Islet precursor cell (in vitro differentiated cells): ENCODE measurements at places on chromosomes 7 and 10.

- no peak for DNase-seq
These were observed 18.5 kb upstream of the SEMA3C start for GRCh38 chr7:80937336-80937735.

GRCh38 chr7:104814126-104814525 lies 199.9 kb upstream of the KMT2E start:
- no peak for DNase-seq

DNA sequence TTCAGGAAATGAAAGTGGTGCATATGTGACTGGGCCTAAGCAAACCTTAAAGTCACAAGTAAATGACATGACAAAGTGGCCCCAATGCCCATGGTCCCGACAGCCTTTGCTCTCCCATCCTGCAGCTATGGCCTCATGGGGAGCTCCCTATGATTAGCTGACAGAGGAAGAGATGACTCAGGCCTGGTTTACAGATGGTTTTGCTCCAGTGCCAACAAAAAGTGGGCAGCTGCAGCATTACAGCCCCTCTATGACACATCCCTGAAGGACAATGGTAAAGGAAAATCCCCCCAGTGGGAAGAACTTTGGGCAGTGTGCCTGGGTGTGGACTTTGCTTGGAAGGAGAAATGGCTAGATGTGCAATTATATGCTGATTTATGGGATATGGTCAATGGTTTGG lies 105.1 kb upstream of the ADCY1 start:
- DNase-seq, result no peak

DNA sequence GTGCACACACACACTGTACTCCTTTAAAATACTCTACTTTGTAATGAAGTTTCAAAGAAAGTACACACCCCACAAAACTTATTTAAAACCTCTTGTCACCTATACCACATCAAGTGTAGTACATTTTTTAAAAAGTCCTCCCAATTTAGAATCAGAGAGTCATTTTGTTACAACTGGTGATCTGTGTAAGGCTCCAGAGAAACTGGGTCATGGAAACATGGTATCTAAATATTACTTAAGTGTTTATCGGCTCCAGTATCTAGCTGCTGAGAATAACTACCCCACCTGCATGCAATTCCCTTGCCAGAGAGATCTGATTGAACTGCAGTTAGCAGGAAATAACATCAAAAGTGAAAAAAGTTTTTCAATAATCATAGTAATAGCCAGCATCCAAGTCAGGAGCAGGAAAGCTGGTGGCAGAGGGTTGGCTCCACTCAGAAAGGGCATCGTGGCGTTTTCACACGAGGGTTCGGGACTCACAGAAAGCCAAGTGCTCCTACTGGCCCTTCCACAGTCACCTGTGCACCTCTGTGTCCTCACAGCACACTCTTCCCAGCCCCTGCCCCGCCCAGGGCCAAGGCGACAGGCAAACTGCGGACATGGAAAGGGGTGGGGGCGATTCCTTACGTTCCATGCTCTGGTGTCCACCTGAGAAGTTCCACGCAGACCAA lies 6.5 kb downstream of the RGS10 start:
- no peak for DNase-seq

DNA sequence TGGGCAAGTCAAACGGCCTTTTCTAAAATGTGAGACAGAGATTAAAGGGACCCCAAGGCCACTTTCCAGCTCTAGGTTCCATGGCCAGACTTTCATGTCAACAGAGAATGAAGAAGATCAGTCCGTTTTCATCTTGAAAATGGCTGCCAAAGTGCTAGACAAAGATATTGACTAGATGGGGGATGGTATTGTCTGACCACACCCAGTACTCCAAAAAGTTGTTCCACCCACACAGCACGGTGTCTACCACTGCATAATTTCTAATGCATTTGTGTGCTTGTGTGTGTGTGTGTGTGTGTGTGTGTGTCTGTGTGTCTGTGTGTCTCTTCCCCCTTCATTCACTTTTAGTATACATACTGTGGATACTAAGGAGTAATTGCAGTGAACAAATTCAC lies 1.3 kb downstream of the COL1A2 start:
- peak; percentile 55 for DNase-seq

DNA sequence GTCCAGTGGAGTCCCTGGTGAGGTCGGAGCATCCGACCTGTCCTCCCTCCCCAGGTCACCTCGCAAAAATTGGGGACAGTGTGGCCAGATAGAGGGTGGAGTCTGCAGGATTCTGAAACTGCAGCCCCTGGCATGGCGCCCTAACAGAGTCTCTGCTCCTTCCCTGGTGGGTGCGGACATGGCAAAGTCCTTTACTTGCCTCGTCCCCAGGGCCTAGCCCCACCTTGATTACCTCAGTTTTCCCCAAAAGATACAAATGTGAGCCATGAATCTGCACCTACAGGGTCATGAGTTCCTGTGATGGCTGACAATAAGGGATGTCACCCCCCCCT lies 47.7 kb downstream of the NPVF start:
- DNase-seq, result no peak

GRCh38 chr7:767941-768731 lies 41.1 kb upstream of the PRKAR1B start:
- no peak for DNase-seq

DNA sequence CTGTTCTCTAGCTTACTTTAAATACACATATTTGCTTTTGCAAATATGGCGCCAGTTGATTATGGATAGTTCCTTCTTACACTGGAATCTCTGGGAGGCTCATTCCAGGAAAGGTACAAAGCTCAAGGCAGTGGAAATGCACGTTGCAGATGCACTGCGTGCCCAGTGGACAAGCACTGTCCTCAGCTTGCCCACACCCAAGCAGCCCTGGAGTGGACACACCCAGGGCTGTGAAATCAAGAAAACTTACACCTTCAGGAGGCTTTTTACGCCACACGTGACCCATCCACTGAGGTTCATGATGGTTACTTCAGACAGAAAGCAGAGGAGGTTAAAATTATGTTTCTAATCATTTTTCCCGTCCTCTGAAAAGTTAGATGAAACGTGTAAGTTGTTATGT lies 248.5 kb downstream of the VTI1A start:
- no peak for DNase-seq

- no peak for DNase-seq
These were observed 38.6 kb downstream of the ZNF25 start for GRCh38 chr10:37937864-37938263.

- DNase-seq, result peak; percentile 76
These were observed 6.0 kb downstream of the PARD3 start for GRCh38 chr10:34808801-34809745.

- DNase-seq, result no peak
These were observed 97.9 kb downstream of the TMEM168 start for GRCh38 chr7:112692333-112692732.

GRCh38 chr10:33410096-33410859 lies 75.8 kb upstream of the NRP1 start:
- no peak for DNase-seq

GRCh38 chr10:83007510-83007909 lies 1131.8 kb upstream of the GHITM start:
- no peak for DNase-seq

DNA sequence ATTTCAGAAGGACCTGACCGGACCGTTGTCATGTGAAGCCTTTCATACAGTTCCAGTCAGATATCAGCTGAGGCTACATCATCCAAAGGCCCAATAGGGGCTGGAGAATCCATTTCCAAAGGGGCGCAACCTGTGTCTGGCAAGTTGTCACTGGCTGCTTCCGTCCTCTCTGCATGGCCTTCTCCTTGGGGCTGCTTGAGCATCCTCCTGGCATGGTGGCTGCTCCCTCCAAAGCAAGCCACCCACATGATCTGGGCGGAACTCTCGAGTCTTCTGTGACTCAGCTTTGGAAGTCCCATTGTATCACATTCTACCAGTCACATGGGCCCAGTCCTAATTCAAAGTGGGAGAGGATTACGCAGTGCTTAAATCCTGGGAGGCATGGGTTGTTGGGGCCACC lies 207.0 kb upstream of the SHH start:
- peak; percentile 35 for DNase-seq
